ENCODE measurements at places on chromosomes 16 and 17. TPM values are rescaled to one million over a fixed set of nuclear protein-coding genes. Genes with fewer than 3 reads are reported as not detected.

DNA sequence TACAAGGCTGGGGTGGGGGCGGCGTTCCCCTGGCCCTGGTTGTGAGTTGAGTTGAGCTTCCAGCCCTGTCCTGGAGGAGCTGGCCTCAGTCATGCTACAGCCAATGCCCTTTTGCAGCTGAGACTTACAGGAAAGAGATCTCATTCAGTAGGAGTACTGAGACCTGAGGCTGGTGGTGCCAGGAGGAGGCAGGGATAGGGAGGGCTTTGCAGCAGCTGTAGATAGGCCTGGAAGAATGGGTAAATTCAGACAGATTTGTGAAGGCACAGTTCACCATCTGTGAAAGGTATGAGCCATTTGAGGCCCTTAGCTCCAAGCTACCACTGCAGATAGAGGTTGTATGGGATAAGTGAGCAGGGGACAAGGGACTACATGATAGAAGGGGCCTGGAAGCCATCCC is 5.6 kb downstream of the STX4 start:
- no peak for ATAC-seq

DNA sequence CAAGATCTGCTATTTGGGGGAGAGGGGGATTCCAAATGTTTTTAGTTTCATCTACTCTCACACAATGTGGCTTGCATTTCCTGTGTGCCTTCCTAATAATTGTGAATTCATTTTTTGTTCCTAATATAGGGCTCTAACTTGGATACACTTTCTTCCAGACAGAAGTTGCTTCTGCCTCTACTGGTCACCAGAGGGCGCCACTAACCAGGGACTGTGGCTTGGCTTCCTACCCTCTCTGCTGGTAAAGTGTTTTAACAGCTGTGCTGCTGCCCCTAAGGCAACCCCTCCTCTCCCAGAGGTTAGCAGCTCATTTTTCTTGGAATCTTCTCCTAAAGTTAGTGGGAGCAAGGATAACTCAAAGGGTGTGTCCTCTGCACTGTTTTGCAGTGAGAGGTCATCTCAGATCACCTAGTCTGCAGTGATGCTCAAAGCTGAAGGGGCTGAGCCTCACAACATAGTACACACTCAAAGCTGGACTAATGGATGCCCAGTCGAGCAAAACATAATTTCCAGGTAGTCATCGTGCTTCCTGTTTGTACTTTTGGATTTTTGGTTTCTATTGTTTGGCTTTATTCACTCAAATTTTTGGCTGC is 5.0 kb upstream of the PRSS54 start:
- no peak for ATAC-seq

DNA sequence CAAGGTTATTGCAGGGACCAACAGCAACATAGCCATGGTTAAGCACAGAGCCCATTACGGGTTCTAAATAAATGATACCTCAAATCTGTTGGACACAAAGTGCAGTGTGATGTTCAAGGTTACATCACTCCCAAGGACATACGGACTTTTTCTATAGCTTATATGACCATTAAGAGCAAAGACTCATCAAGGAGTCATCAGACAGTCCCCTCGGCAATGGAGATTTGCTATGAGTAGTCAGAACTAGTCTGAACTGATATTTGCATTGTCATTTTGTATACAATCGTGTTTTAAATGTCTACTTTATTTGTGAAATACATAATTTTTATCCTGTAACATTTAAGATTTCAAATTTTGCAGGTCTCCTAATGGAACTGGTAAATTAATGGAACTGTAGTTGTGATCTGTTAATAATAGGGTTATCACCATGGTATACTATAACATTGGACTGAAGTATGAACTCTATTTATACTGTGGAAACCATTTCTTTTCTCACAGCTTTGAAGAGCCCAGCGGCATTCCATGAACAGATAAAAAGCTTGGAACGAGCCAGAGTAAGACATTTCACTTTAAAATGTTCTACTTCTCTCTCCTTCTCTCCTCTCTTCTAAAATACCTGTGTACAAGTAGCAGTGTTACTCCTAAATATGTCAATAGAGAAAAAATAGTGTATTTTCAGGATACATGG is 140.9 kb downstream of the MRTFB start:
- ATAC-seq = no peak

DNA sequence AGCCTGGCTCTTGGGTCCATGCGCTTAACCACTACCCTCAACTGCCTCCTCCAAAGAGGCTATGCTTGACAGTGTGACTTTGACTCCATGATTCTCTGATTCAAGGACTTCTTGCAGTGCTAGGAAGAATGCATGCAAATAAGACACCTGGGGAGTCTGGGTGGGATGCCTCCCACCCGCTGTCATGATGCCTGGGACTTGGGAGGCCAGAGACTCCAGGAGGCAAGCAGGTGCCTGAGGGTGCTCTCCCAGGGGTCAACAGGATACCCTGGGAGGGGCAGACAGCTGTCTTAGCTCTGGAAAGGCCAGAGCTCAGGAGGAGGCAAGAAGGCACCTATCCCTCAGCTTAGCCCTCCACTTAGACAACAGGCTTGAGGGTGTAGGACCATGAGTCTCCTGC is 38.4 kb downstream of the SRCIN1 start:
- ATAC-seq = no peak

- ATAC-seq = peak; percentile 33
Measured at GRCh38 chr17:67515490-67516083, 138.5 kb downstream of the PITPNC1 start.

CCL16 gene
- total RNA-seq = not detected

CDR2L gene
- 16.0 TPM for total RNA-seq

DNA sequence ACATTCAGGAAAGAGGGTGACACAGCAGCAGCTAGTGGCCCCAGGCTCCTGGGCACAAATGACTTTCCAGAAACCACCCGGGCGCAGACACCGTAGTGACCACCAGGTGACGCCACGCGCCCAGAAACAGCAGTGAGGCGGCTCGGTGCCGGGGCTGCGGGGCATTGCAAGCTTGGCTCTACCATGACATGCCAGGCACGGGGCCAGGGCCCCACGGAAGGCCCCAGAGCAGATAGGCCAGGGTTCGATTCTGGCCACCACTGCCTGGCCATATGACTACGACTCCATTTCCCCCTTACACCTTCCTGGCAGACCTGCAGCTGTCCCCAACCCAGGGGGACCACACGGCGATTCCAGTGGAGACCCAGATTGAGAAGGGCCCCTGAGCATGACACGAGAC is 6.7 kb downstream of the RHBDF1 start:
- ATAC-seq = peak; percentile 46

C1QTNF1 gene
- 0.25 TPM for total RNA-seq
